ENCODE measurements at places on chromosomes 12 and 14.

GRCh38 chr14:32588448-32589320, 259.6 kb downstream of the AKAP6 start:
- DNase-seq, result no peak

- DNase-seq, result no peak
Measured at GRCh38 chr12:12817616-12818015, 4.5 kb downstream of the DDX47 start.

DNA sequence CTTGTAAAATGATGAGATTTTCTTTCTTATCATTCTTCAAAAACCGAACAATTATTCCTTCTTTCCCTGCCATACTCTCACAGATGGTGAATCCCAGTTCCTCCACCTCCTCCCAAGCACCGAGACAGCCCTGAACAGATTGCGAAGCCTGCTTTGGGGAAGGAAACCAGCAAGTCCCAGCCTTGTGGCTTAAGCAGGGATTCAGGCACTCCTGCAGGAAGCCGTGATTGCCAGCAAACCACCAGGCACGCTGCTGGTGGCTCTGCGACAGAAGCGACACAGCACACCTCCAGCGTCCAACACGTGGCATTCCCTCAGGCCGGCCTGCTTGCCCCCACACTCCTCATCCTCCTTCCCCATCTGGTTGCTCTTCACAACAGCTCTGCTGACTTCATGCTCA, 237.7 kb downstream of the GXYLT1 start:
- DNase-seq, result no peak

GRCh38 chr12:4251216-4251891, 22.2 kb upstream of the CCND2 start:
- DNase-seq, result no peak

DNA sequence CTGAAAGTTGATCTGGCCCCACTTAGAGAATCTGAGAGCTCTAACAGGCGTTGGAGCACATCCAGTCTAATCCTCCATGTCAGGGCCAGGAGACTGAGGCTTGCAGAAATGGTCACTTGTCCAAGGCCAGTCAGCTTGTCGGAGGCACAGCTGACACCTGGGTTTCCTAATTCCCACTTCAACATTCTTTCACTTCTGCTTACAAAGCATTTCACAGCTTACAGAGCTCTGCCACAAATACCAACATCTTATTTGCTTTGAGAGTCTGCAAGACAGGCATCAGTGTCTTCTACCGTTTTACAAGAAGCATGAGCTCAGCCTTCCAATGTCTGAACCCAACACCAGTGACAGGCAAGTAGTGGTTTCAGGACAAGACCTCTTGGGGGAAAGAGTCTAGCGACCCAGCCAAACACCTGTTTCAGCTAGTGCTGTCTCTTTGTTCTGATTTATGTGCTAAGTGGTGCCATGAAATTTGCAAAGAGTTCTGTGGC, 31.8 kb downstream of the ISCA2 start:
- no peak for DNase-seq

DNA sequence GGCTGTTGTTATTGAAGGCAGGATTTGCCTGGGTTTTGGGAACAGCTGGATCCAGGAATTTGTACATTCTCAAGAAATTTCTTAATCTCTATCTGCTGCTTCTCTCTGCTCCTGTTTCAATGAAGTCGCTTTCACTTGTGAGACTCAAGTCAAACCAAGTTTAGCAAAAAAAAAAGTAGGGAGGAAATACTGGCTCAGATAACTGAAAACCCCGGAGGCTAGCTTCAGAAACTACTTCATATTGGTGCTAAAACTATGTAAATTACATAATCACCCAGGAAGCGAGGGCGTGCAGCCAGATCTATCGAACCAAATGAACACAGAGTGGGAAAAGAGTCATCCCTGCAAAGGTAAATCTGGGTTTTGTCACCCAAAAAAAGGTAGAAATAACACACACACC, 68.3 kb upstream of the FICD start:
- DNase-seq, result no peak

GRCh38 chr14:73726025-73726961, 12.1 kb upstream of the PNMA1 start:
- no peak for DNase-seq

DNA sequence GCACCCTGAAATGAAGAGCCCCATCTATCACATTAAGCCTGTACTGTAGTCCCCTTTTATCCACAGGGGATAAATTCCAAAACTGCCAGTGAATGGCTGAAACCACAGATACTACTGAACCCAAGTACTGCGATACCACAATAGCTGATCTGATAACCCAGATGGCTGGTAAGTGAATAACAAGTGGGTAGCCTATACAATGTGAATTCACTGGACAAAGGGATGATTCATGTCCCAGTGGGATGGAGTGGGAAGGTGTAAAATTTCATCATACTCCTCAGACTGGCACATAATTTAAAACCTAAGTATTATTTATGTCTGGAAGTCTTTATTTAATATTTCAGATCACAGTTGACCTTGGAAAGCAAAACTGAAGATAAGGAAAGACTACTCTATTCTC, 201.3 kb downstream of the GPHN start:
- no peak for DNase-seq

GRCh38 chr14:59097681-59098080, 90.8 kb upstream of the DAAM1 start:
- no peak for DNase-seq

GRCh38 chr14:57382283-57382682, 8.1 kb upstream of the NAA30 start:
- no peak for DNase-seq

GRCh38 chr14:76936483-76936882, 92.0 kb downstream of the IRF2BPL start:
- no peak for DNase-seq

DNA sequence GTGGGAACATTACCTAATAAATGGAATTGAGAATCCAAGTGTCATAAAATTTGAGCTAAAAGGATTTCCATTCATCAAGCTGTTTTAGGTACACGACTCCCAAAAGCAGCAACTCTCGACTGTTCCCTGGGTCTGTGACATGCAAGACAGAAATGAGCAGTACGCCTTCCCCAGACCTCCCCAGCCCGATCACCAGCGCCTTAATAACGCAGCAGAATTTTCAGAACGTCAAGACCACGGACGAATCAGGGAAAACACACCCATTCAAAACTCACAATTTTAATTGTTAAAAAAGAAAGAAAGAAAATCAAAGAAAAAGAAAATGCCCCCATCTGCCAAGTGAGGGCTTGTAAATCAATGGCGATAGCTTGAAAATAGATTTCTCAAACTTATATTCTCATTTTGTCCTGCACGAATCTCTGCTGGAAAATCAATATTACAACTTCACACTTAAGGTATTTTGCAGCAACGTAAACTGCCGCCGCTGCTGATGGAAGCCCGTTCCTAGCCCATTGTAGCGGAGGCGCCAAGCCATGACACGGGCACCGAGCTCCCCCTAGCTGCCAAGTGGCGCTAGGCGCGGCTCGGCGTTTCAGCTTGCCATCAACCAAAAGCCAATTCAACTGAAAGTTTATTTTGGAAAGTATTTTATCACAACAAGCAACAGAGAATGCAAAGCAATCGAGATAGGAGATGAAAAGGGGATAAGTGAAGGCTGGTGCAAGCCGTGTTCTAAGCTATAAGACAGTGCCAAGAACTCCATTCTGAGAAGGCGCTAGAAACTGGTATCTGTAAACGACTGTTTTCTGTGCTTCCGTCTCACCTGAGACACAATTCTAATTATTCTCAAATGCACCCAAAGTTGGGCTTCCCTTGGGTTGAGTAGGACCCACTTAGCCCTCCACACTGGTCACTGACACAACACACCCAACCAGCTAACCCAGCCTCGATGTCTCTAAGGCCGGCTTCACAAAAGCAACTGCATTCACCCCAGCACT, 5.5 kb downstream of the BCL11B start:
- DNase-seq, result peak; percentile 83

DNA sequence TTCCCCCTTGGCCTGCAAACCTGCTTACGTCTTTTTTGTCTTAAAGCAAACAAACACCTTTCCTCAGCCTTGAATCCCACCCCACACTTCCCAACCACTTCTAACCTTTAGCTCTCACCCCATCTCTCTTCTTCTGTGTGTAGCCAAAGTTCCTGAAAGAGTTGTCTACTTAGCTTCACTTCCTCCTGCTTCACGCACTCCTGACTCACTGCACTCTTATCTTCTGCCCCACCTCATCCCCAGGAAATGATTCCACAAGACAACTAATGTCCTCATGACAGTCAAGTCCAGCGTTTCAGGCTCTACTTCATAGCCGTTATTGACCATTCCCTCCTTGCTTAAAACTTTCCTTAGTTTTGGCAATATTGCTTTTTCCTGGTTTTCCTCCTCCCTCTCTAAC, 22.4 kb downstream of the EIF2B2 start:
- DNase-seq, result no peak

DNA sequence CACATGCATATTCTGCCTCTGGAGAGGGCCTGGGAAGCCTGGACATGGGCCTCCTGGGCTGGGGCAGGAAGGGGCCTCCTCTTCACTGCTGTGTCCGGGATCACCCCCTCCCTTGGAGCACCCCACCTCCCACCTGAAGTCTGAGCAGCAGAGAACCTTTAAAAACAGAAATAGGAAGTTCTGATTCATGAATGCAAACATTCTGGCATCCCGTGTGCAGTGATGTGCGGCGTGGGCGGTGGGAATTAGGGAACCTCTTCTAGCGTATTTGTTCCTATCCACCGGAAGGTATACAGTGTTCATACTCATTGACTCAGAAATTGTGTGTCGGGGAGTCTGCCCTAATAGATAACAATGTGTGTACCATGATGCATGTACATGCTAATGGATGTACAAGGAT, 46.2 kb downstream of the C14orf132 start:
- DNase-seq, result no peak

GRCh38 chr12:117412465-117413188, 51.2 kb upstream of the NOS1 start:
- DNase-seq, result no peak

DNA sequence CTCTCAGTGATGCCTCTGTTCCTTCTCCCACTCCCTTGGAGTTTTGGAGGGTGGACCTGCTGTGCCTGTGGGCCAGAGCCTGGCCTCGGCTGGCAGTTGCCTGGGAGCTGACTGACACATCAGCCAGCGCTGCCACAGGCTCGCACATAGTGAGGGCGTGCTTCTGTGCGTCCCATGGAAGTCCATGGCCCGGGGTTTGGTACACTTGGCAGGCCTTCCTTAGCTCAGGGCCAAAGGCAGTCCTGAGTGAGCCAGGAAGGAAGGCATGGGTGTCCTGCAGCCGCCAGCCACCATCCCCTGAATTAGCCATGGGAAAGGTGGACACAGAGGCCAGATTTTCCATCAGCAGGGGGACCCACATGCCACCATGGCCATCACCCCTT, 1.1 kb upstream of the DEGS2 start:
- no peak for DNase-seq

DNA sequence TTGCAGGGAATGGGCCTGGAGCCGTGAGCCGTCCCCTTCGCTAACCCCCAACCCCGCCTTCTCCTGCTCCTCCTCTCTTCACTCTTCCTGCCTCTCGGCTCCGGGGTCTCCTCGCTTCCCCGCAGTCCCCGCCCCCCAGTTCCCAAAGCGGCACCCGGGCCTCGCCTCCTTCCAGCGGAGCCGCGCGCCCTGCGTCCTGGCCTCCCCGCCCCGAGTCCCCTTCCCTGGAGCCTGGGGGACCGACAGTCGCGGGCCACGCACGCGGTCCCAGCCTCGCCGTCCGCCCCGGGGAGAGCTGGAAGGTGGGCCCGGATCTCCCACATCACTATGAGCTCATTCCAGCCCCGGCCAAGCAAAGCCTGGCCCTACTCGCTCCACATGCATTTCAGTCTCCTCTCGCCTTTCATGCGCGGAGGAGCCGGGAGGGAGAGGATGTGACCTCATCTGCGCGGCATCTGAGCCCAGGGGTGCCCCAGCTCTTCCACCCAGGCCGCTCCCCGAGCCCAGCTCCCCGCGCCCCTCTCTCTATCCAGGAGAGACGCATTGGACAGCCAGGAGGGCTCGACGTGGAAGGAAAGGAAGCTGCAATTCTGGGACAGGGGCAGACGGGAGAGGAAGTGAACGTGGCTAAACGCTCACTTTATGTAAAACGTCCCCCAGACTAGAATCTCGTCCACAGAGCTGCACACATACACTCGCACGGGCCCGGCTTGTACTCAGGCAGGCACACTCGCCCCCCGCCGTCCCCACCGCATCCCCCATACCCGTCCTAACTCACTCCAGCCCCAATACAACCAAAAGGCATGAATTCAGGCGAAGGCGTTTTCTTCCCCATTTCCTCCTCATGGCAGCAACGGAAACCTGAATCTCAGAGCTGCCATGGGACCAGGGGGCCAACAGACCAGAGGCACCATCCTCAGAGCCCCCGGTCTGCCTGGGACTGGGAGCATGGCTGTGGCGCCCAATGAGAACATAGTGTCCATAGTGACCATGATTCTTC, 108.7 kb upstream of the CCND2 start:
- peak; percentile 34 for DNase-seq

DNA sequence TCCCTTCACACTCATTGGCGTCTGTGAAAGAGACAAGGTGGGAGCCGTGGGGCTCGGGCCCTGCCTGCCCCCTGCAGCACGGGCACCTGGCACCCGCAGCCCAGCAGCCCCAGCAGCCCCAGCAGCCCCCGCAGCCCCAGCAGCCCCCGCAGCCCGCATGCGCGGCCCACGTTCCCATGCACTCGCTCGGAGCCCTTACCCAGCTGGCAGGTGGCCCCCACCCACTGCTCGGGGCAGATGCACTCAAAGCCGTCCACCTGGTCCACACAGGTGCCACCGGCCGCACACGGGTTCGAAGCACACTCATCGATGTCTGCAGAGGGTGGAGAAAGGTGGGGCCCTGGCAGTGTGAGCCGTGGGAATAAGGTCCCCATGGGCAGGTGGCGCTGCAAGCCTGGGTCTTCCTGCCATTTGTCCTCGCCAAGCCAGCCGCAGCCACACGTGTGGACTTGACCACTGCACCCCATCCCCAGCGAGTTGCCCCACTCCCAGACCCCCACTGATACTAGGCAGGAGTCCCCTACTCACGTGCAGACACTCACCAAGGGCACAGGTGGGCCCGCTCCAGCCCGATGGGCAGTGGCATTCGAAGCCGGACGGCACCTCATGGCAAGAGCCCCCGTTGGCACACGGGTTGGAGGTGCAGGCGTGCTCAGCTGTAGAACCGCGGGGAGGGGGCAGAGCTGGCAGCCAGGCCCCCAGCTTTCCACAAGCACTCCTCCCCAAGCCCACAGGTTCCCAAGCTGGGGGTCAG, 17.3 kb downstream of the JAG2 start:
- DNase-seq, result no peak

DNA sequence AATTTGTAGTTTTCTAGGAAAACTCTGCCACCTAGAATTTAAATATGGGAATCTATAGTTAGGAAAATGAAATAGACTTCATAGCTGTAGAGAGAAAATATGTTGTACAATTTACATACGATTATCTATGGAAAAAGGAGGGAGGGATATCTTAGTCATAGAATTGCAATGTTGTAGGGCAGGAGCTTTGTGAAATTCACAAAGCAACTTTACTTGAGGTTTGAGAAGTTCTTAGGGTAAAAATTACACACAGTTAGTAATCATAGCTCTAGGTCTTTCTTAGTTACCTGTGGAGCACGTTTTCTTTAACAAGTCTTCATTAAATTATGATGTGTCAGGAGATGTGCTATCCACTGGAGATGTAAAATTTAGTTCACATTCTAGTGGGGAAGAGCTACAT, 61.4 kb upstream of the DBX2 start:
- DNase-seq, result no peak

All from activated T-helper 1 cell treated with Interleukin-2 at 50 U/mL for 16 hours (primary cell).